Fibroblast of upper back skin (primary cell): ENCODE measurements at places on chromosomes 2 and 18.

GRCh38 chr2:140698636-140699035, 1432.2 kb downstream of the LRP1B start:
- DNase-seq, result no peak

- no peak for DNase-seq
Measured at GRCh38 chr2:196990788-196991461, 64.4 kb upstream of the PGAP1 start.

DNA sequence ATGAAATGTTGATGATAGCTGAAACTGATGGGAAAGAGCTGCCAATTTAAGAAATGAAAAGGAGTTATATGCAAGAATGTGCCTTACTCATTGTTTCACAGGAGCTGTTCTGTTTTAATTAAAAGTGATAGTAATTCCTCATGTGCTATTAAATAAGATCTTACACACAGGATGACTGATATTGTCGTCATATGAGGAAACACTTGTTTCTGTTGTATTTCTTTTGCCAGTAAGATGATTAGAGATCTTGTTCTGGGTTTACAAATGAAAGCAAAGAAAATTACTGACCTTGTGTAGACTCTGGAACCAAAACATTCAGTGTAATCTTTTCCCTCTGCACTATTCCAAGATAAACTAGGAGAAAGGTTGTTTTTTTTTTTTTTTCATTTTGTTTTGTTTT, 123.6 kb downstream of the MAP3K20 start:
- DNase-seq, result no peak

GRCh38 chr2:43293744-43294695, 67.6 kb upstream of the ZFP36L2 start:
- peak; percentile 99 for DNase-seq

DNA sequence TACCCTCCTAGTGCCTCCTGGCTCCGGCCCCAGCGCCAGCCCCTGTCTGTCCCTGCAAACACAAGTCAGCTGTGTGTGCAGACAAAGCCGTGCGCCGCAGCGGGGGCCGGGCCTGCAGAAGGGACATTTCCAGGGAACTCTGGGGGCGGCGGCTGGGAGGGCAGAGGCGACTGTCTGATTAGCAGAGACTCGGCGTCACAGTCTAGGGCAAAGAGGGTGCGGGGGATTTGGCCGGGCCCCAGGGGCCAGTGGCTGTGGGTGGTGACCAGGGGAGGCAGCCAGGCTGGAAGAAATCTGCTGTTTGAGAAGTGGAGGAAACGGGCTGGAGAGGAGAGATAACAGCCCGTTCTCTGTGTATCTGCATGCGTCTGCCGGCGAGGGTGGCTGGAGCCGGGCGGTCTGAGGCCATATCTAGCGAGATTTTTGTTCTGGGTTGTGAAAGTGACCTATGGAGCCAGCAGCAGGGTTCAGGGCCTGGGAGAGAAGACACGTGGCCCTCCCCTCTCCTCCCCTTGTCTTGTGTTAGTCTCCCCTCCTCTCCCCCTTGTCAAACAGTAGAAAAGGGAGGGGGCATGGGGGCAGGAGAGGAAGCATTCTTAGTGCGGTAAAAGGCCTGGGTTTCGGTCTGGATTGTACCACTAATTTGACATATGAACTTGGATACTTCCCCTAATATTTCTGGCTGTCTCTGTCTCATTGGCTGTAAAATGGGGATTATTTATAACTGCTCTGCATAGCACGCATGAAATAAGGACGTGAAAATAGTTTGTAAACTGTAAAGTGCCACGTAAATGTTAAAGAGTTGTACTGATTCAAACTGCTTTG, 169.4 kb downstream of the SMAD7 start:
- DNase-seq, result peak; percentile 17

DNA sequence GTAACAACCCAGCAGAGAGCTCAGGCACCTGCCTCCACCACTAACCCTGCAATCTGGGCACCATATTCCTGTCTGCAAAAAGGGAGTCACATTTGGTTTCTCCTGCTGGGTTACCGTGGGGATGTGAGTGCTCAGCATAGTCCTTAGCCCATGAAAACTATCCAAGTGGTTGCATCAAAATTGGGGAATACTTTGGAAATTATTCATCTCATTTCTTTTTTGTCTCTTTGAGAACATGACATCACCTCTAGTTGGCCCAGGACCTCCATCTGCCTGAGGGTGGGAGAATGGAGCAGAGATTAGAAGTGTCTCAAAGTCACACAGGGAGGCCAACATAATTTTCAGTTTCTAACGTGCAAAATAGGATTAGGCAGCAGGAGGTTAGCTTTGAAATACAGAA, 19.3 kb upstream of the SPP2 start:
- DNase-seq, result peak; percentile 37

DNA sequence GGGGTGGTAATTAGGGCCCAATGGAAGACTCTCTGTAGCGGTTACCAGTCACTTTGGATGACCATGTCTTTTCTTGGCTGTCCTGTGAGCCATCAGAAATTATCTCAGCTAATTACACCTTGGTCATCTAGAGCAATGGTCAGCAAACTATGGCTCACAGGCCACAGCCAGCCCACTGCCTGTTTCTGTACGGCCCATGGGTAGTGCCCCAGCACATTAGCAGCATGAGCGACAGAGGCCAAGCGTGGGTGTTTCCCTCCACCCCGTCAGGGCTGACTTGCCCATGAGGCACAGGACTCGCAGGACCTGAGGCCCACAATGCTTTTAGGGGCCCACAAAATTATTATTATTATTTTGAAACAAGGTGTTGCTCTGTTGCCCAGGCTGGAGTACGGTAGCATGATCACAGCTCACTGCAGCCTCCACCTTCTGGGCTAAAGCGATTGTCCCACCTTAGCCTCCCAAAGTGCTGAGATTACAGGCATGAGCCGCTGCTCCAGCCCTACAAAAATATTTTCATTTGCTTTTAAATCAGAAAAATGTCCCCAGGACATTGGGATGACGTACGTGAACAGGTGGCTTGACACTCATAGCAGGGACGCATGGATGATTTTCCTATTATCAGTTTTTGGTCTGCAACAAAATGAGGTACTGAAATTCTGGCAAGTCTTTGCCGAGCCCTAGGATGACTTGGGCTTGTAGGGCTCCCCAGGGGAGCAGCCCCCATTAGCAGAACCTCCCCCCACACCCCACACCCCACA, 29.3 kb upstream of the CEP68 start:
- DNase-seq, result no peak

DNA sequence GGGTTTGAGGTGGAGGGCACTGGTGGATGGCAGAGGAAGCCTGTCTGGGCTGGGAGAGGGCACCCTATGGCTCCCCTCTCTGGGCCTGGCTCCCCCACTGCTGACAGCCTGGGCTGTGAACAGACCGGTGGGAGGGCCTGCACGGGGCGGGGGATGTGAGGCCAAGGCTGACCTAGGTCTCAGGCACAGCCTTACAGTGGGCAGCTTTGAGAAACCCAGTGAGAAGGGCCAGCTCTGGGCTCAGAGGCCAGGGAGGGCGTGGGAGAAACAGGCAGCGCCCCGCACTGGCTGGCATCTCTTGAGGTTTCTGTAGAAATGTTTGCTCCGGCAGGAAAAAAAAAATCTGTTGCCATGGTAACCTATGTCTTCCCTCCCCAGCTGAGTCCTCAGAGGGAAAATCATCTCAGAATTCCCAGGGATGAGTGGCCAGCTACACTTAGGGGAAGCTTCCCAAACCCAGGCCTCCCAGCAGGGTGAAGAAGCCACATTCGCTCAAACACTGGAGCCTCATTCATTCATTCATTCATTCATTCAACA, 71.7 kb upstream of the TAF1B start:
- DNase-seq, result peak; percentile 80

- no peak for DNase-seq
Measured at GRCh38 chr2:16057661-16058060, 117.3 kb downstream of the MYCN start.

DNA sequence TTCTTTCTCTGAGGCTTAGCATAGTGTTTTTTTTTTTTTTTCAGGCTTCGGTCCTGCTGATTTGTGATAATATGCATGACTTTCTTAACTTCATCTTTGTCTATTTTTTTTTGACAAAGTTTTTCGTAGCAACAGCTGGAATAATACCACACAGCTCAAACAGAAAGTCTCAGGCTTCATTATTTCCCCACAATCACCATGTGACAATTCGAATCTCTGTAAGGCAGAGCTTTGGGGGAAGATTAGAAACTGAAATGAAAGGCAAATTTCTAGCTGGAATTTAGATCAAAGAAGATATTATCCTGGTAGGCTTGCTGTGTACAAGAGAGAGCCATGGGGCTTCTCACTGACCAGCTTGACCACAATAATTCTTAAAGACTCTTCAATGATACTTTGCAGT, 12.2 kb upstream of the CD28 start:
- no peak for DNase-seq

DNA sequence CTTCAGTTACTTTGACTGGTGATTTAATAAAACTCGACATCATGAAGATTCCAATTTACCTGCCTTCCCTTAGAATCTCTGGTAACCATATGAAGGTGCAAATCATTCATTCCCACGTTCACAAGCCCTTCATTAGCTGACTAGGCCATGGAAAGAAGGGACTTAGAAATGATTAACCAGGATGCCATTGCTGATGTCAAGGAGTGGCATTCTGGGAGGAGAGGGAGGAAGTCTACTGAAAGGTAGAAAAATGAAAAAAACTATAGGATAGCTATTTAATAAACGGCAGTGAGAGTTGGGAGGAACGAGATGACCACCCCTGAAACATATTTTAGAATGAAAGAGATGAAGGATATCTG, 1.4 kb downstream of the ATIC start:
- no peak for DNase-seq
